Stimulated activated CD8-positive, alpha-beta memory T cell treated with anti-CD3 and anti-CD28 coated beads, Interleukin-2, amount 100 ng/mL, for 1 hour (primary cell): ENCODE measurements at places on chromosomes 3 and 15.

DNA sequence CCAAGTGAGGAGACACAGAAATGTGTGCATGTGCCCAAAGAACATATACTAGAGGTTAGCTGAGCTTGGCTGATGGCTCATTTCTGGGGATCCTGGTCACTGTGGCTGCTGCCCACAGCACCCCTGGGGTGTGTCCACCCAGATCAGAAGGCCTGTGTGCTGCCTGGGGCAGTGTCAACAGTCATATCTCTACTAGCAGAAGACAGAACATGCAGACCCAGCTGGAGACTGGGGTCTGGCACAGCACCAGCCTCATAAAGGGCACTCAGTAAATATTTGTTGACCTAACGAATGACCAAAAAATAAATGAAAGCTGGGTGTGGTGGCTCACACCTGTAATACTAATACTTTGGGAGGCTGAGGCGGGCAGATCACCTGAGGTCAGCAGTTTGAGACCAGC, 16.4 kb downstream of the CHRNA3 start:
- DNase-seq = no peak

GRCh38 chr3:52281981-52282801, 3.7 kb upstream of the WDR82 start:
- DNase-seq = no peak

GRCh38 chr3:54965746-54966145, 37.9 kb upstream of the LRTM1 start:
- no peak for DNase-seq

DNA sequence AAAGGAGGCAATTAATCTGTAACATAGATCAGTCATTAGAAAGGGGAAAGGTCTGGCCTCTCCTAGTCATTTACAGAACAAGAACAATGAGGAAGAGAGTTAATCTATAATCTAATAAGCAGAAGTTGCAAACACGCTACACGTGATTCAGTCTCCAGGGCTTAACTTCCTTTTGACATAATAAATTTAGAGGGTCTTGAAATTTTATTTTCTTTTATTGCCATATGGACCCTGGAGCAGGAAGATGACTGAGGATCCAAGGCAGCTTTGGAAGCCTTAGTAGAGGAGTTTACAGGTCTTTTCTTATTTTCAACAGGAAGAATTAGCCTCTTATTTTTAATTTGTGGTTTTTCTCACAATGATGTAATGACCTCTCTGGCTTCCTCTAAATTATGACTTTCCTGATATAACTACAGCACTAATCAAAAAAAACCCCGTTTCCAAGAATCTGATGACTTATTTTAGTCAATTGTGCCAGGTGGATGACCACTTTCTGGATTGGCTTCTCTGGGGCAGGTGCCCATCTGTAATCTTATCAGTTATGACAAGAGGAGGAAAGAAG, 32.2 kb downstream of the ADGRG7 start:
- DNase-seq = no peak

GRCh38 chr15:74334127-74334526, 33.3 kb downstream of the CYP11A1 start:
- no peak for DNase-seq

DNA sequence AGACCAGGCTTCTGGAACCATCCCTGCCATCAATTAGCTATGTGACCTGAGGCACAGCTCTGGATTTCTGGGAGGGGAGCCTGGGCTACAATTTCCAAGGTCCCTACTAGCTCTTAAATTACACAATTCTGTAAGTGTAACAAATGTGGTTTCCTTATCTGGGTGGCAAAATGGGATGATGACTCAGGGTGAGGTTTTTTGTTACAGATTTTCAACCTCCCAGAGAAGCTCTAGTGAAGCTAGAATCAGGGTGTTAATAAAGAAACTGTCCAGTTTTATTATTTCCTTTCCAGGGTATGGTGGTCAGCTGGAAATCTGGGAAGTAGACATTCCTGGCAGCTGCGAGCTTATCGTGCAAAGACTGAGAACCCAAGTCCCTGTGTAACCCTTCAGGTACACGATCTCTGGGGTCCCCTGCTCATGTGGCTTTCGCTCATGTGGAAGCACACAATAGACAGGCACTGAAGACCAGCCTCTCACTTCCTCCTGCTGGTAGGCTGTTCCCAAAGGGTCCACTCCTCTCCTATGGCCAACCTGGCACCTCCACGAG, 7.3 kb downstream of the RAB27A start:
- no peak for DNase-seq

DNA sequence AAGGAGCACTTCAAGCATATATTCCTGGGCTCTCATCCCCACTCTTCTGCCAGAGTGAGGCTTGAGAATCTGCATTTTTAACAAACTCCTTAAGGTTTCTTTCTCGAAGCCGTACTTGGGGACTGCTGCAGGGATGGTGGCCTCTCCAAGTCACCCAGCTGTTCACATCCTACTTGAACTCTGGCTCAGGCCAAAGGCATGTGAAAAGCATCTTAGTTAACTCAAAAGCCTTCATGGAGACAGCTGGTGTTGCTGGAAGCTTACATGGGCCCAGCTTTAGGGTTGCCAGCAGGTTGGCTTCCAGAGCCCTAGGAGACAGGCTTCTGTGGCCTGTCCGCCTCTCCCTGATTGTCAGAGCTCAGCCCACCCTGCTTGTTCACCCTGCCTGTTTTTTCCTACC, 139.2 kb downstream of the THSD4 start:
- no peak for DNase-seq

DNA sequence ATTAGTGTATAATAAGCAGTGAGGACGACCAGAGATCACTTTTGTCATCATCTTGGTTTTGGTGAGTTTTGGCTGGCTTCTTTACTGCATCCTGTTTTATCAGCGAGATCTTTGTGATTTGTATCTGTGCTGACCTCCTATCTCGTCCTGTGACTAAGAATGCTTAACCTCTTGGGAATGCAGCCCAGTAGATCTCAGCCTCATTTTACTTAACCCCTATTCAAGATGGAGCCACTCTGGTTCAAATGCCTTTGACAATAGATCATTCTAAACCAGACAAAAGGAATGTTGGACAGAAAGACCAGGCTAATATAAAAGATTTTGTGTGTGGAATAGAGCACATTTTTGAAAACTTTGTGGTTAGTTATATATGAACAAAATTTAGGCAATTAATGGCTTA, 618.5 kb upstream of the BCHE start:
- no peak for DNase-seq

GRCh38 chr3:134163096-134163495, 87.6 kb downstream of the RYK start:
- no peak for DNase-seq

DNA sequence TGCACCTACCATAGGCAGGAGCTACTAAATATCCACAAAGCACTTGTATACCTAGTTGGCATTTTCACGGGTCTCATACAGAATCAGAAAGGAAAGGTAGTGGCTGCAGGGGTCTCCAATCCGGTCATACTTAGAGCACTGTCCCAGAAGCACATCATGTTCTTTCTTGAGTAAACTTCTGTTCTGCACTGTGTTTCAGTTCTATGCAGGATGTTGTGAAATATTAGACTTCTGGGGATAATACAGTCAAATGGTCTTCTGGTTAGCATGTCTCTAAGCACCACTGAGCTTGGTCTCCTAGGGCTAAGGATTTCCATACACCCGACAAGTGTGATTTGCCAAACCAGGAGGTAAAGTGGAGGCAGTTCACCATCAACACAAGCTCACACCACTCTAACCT, 27.9 kb downstream of the MINDY4B start:
- DNase-seq = no peak

DNA sequence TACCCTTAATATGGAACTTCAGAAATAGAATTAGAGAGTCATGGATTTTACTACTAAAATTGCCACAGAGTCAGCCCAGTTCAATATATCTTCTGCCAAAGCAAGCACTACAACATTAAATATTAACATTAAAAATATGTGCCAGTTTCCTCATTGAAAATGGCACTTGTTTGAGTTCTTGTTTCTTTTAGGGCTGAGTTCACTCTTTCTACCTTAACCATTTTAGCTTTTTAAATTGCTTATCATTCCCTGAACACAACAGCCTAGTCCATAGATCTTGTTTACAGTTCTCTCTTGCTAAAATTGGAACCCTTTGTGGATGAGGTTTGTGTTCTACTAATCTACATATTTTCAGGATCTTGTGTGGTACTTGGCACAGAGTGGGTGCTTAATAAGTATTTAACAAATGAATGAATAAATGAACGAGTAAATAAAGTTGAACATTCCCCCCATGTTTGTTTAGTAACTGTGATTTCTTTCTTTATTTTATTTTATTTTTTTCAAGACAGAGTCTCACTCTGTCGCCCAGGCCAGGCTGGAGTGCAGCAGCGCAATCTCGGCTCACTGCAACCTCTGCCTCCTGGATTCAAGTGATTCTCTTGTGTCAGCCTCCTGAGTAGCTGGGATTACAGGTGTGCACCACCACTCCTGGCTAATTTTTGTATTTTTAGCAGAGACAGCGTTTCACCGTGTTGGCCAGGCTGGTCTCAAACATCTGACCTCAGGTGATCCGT, 46.0 kb upstream of the SLC7A14 start:
- no peak for DNase-seq

DNA sequence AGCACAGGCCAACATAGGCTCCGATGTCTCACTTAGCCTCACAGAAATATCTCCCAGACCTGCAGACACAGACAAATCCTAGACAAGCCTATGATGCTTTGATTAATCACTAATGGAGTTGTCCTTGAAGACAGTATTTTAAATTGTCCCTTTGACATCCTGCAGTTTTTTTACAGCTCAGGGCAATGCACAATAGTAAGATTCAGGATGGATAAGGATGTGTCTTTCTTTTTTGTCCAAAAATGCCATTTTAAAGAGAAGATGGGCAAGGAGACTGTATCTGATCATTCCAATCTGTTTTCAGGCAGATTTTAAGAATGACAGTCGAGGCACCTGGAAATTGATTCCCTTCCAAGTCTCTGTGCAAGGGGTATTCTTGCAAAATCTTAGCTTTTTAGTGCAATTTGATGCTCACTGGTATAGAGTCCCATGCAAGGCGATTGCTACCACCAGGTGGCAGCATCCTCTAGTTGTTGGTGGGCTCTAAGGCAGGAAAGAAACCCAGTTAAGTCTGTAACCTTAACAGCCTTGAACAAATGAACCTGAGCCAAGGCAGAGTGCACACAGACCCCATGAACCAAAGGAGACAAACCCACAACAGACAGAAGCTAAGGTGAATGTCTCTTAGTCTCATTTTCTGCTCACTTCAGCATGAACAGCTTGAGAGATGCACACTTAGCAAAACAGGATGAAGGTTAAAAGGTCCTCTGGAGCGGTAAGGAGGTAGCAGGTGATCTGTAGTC, 51.2 kb upstream of the MINAR1 start:
- peak; percentile 62 for DNase-seq

GRCh38 chr3:186261638-186262037, 100.4 kb downstream of the DGKG start:
- DNase-seq = no peak

DNA sequence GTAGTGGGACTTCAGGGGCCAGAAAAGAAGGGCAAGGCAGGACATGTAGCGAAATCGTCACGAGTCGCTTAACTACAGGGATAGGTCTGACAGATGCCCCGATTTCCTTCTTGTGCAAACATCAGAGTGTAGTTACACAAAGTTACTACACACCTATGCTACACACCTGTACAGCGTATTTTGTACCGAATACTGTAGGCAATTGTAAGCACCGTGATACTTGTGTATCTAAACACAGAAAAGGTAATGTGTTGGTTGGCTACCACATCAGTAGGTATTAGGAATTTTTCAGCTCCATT, 515 bp upstream of the MTHFS start:
- no peak for DNase-seq

- no peak for DNase-seq
Measured at GRCh38 chr3:174285242-174285864, 573.8 kb upstream of the NAALADL2 start.

DNA sequence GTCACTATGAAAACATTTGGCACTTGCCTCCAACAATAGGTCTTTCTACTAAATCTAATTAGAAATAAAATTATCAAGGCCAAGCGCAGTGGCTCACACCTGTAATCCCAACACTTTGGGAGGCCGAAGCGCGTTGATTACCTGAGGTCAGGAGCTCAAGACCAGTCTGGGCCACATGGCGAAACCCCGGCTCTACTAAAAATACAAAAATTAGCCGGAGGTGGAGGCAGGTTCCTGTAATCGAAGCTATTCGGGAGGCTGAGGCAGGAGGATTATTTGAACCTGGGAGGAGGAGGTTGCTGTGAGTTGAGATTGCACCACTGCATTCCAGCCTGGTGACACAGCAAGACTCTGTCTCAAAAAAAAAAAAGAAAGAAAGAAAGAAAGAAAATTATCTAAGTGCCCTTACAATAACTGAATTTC, 1.6 kb upstream of the PLD1 start:
- DNase-seq = no peak
